Stimulated activated CD8-positive, alpha-beta memory T cell treated with anti-CD3 and anti-CD28 coated beads, Interleukin-4, amount 100 ng/mL, for 4 hours (primary cell): ENCODE measurements at places on chromosomes 11 and 22.

GRCh38 chr11:126793596-126793995 is 207.0 kb downstream of the KIRREL3 start:
- no peak for DNase-seq

- DNase-seq, result no peak
Measured at GRCh38 chr11:115330684-115331482, 173.3 kb downstream of the CADM1 start.

DNA sequence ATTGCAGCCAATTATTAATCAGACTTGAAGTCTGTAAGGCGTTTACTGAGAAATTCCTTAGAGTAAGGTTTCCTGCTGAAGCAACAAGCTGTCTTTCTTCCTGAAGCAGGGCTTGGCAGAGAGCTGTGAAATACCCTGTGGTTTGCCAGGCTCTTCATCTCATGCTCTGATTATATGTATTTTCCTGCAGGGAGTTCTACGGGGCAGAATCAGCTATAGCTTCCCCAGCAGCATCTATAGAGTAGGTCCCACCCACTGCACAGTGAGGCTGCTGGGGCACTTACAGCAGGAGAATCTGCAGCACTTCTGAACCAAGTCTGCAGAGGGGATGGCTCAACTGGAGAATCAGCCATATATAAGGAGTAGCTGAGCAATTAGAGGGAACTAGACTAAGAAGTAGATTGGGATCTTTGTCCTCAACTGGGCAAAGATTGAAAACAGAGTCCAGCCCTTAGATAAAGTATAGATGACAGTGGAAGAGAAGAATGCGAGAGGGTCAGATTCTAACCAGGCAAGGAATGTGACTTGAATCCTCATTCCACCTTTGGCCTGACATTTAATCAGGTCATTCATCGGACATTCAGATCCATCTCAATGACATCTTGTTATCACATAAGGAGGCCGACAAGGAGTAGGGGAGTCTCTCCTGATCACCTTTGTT is 37.6 kb downstream of the CNTF start:
- DNase-seq, result no peak

GRCh38 chr11:27409742-27410141 is 46.7 kb upstream of the CCDC34 start:
- DNase-seq, result no peak

GRCh38 chr11:124873951-124874350 is 8.7 kb downstream of the ROBO3 start:
- DNase-seq, result no peak

DNA sequence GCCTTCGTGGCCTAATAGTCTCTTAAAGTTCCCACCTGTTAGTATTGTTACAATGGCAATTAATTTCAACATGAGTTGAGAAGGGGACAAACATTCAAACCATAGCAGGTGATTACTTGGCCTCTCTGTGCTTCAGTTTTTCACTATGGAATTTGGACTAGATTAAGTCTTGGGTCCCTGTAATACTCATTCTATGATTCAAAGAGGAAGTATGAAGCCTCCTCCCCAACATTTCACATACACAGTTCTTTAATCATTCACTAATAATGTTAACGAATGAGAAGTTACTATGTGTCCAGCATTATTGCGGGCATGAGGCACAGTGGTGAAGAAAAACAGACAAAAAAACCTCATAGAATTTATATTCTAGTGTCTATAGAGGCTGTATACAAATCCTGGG is 19.9 kb upstream of the USP47 start:
- DNase-seq, result no peak

- DNase-seq, result no peak
Measured at GRCh38 chr11:12539572-12539971, 134.6 kb upstream of the TEAD1 start.

DNA sequence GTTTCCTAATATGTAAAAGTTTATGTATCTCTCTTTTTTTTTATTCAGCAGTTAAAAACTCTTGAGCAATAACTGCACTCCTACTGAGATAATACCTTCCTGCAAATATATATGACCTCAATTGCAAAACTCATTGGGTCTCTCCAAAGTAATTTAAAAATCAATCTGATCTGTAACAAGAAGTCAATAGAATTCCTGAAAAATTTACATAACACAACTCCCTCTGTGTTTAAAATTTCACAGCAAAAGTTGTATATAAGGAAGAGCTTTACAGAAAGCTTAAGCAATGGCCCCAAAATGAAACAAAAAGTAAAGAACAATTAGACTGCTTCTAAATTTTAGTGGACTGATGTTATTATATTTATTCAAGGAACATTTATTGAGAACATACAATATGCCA is 313.4 kb downstream of the DLG2 start:
- no peak for DNase-seq

GRCh38 chr11:64903291-64903833 is 13.6 kb downstream of the ATG2A start:
- DNase-seq, result no peak

DNA sequence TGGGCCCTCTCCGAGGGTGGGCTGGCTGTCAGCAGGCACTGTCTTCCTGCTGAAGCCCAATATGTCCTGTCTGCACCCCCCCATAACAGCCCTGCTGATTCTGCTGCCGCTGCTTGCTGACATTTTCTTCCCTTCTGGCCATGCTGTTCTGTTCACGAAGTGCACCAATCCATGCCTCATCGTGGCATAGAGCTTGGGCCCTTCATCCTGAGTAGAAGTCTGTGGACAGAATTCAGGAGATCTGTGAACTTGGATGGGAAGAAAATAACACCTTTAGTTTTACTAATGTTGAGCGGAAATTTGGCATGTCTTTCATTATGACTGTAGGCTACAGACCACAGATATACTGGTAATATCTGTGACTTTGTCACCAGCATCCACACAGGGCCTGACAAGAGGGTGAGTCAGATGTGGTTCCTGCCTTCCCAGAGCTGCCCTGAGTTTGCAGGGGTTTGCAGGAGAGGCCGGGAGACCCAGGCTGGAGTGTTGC is 14.1 kb upstream of the KIAA0930 start:
- no peak for DNase-seq

- no peak for DNase-seq
Measured at GRCh38 chr11:64570341-64570740, 20.7 kb upstream of the SLC22A12 start.

DNA sequence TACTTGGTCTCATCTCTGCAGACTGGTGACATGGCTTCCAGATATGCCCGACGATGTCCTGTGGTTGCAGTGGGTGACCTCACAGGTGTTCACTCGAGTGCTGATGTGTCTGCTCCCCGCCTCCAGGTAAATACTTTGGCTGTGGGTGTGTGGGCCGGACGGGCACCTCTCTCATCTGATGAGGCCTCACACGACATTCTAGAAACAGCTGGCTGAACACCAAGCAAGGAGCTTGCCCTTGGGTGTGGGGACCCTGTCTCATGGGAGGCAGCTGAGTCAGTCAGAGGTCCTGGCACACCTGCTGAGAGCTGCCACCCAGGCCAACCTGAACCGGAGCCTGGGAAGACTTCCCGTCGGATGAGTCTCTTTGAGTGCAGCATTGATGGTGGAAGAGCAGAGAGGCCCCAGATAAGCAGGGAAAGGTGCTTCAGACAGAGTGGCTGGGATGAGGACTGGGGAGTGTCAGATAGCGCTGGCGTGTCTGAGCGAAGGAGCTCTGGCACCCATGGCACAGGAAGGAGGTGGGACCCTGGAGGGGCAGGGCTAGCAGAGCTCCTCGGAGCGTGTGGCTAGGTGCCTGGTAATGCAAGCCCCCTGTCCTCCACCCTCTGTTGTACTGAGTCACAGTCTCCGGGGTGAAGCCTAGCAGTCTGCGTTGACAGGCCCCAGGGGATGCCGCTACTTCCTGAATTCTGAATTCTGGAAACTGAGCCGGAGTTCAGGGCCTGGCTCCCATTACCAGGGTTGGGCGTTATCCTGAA is 10.4 kb upstream of the SAMM50 start:
- DNase-seq, result no peak

DNA sequence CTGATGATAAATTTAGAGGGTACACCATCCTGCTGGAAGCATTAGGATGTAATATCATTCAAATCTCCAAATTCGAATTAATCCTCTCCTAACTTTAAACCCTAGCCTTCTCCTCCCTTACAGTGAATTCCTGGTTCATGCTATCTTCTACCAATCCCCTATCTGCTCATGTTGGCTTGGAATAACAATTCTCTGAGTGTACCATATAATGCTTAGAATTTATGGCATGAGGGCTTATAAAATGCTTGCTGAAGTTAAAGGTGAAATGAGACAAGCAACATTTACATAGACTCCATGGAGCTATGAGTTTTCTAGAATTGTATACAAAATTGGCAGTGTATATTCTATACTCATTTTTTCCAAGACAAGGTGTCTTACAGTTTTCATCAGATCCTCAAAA is 79.3 kb downstream of the C2CD3 start:
- DNase-seq, result no peak

GRCh38 chr22:23161029-23161428 is 15.8 kb downstream of the RAB36 start:
- no peak for DNase-seq

DNA sequence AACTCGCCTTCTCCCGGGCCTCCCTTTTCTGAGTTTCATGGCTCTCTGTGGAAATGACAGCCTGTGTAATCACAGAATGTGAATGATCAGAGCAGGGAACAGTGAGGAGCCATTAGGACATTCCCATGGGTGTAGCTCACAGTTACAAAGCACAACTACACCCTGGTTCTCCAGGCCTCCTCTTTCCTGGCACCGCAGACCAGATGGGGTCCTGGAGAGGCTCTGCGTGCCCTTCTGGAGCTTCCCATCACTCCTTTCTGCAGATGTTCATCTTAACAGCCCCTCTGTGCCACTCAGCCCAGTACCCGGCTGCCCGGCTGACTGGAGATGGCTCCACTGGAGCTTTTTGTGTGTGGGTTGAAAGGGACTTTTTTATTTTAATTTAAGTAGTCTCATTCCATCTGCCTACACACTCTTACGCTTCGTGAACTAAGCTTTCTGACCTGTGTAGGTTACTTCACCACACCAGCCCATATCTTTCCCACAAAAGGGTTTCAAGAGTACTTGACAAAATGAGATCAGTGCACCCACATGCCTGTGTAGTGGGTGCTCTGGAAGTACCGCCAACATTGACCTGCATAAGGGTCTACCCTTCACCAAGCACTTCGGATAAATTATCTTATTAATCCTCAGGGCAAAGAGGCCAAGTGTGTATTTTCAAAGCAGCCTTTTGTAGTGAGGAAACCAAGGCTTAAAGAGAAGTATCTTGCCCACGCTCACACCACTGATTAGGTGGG is 29.8 kb downstream of the SREBF2 start:
- DNase-seq, result peak; percentile 41

DNA sequence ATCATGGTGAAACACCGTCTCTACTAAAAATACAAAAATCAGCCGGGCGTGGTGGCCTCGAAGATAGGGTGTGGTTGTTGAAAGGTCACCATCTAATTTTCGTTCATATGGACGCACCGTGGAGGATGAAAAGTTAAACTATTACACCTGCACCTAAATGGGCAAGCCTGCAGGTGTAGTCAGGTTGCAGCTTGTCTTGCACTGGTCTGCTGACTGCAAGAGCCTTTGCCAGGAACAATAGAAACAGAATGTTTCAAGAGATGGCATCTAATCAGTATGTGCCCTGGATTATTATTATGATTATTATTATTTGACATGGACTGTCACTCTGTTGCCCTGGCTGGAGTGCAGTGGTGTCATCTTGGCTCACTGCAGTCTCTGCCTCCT is 908 bp downstream of the NADSYN1 start:
- no peak for DNase-seq

DNA sequence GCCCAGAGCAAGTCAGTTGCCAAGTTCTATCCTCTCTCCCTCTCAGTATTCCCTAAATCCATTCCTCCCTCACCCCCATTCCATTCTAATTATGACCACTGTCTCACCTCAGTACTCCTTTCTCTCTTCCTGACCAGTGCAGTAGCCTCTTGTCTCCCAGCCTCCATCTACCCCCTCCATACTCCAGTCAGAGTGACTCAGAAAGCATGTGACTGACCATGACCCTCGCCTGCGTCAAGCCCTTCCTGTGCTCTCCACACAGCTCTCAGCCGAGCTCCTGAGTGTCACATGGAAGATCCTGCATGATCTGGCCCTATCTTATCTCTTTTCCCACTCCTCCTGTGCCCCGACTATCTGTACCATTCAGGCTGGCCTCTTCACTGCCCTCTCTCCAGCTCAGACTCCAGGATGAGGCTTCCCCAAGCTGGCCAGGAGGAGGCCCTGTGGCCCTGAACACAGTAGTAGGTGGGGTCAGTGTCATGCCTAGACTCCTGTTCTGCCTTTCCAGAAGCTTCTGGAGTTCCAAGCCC is 42.6 kb downstream of the NEU3 start:
- no peak for DNase-seq

GRCh38 chr11:75022759-75023396 is 34.1 kb downstream of the NEU3 start:
- DNase-seq, result peak; percentile 51

GRCh38 chr11:36088266-36088972 is 144.6 kb downstream of the LDLRAD3 start:
- DNase-seq, result no peak

DNA sequence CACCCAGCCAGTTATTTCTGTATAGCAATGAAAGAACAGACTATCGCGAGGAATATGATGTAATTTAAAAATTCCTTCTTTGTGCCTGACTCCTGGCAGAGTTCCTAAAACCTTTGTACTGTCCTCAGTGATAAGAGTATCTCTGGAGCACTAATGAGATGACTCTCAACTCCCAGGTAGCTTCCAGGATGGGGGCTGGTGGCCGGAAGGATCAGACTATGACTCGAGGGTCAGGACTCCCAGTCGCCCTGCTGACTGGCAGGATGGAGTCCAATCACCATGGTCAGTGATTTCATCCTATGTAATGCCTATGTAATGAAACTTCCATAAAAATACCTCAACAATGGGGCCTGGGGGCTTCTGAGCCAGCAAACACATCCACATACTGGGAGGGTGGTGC is 135.1 kb downstream of the SHANK2 start:
- DNase-seq, result no peak

- DNase-seq, result no peak
Measured at GRCh38 chr11:119506436-119506835, 83.5 kb upstream of the THY1 start.

DNA sequence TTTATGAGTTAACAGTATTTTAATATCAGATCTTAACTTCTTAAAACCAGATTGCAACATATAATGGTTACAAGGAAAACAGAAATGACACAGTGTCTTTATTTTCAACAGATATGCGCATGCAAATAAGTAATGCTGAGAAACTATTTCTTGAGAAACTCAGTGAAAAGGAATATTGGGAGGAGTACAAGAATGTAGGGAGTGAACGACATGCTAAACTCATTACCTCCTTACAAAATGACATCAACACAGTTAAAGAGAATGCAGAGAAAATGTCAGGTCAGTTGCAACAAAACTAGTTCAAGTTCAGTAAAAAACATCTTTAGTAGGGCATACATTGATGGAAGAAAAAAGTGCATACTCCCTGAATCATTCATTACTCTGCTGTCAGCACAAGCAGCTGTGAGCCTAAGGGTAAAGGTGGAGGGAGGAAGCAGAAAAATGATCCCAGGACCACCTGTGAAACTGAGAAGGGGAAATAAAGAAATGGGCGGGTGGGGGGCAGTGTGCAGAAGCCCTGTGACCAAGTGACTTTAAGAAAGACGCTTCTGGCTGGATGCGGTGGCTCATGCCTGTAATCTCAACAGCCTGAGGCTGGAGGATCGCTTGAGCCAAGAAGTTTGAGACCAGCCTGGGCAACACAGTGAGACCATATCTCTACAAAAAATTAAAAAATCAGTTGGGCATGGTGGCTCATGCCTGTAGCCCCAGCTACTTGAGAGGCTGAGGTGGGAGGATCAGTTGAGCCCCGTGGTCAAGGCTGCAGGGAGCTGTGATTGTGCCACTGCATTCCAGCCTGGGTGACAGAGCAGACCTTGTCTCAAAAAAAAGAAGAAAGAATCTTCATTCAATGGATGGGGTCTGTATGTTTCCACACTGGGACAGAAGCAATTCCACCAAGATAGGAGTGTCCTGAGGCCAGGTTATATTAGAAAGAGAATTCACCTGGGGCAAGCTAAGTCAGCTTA is 31.2 kb downstream of the CCDC83 start:
- no peak for DNase-seq
